ENCODE measurements at places on chromosomes 3 and 15. TPM values are rescaled to one million over a fixed set of nuclear protein-coding genes. Genes with fewer than 3 reads are reported as not detected.

DUOXA2 gene
- total RNA-seq, result not detected

LCTL gene
- total RNA-seq, result not detected

MON1A gene
- total RNA-seq, result 9.9 TPM

C15orf62 gene
- total RNA-seq, result not detected

STRC gene
- 0.09 TPM for total RNA-seq

CX3CR1 gene
- 0.02 TPM for total RNA-seq
